NCI-H2081 (cell line): ENCODE measurements at places on chromosomes 7 and 10.

- DNase-seq: no peak
Observed at GRCh38 chr7:41824284-41824683, 121.4 kb upstream of the INHBA start.

DNA sequence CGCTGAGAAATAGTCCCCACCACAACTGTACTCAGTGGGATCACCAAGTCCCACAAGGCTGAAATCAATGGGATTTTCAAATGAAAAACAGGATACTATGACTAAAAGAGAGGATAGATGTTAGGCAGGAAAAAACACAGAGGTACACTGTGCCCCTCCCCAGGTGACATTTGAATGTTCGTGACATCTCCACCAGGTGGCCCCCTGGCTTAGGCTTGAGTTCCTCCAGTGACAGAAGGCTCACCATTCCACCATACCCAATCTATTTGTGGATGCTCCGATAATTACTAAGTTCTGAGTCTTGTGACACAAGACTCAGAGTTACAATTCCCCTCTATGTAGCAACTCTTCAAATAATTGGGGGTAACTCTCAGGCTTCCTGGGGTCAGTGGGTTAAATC lies 77.5 kb upstream of the KCNMA1 start:
- DNase-seq: no peak

GRCh38 chr10:91690996-91691676 lies 58.3 kb upstream of the PPP1R3C start:
- no peak for DNase-seq

DNA sequence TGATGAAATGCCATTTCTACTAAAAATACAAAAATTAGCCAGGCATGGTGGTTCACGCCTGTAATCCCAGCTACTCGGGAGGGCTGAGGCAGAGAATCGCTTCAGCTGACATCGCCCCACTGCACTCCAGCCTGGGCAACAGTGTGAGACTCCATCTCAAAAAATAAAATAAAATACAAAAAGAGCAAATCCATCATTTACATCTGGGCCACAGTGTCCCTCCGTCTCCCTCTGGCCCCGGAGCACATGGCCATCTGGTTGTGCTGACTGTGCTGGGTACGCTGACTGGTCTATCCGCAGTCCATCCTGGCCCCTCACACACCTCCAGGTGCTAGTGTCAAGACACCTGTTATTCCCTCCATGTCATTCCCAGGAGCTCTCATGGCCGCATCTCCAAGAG lies 42.1 kb downstream of the KCNH2 start:
- no peak for DNase-seq
